ENCODE measurements at places on chromosomes 12 and 14.

DNA sequence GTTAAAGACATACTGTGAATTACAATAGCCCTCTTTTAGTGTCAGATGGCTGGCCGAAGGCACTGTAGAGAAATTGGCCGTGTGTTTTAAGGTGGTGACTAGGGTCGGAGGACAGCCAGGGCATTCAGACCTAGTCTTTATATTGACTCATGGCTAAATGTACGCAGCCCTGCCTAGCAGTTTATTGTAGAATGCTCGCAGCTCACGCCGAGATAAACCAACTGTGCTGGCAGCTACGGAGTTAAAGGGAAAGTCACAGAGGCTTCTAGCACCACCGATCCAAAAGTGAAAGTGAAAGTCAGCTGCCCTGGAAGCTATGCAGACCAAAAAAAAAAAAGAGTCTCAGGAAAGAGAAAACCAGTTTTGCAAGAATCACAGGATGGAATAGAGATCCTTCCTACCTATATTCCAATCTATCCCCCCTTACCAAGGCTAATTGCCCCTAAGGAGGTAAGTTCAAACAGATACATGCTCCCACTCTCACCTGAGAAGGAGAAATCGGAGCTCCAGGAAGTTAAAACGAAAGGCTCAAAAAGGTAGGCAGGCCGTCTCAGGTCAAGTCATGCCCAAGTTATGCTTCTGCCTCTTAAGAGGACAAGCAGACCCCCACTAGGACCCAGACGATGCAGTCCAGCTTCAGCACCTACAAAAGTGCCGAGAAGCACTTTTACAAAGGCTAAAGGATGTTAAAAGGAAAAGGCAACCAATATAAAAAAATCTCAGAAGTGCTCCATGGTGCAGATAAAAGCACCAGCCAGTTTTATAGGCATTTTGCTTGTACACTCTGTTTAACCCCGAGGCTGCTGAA, 24.8 kb downstream of the KLRK1 start:
- peak; percentile 52 for DNase-seq

DNA sequence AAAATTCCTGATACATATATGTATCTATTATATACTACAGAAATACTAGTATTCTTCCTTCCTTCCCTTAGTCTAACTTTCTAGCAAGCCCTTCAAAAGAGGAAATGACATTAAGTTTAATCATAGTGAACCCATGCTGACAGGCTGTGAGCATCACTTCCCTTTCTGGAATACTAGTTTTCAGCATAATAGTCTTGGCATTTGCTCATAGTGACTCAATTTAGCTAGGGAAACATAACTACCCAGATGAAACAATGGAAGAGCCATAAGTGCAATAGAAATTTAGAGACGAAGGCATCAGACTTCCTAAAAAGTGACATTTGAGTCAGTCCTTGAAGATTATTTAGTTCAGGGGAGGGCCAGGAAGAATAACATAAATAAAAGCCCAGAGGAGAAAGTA, 184.5 kb upstream of the CRY1 start:
- no peak for DNase-seq

- no peak for DNase-seq
Measured at GRCh38 chr14:89401761-89402160, 15.3 kb downstream of the FOXN3 start.

DNA sequence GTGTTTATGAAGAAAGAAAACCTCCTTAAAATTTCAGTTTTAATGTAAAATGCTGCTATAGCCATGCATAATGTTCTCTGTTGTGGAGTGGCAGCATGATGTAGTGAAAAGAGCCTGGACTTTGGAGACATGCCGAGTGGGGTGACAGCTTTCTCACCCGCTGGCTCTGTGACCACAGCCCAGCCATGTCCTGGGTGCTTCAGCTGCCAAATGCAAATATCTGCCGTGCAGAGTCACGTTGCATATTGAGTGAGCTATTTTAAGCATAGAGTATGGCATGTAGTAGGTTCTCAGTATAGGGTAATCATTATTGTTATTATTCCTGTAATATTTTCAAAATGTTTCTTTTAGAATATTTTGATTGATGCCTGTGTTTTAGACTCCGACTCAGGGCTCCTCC, 15.5 kb upstream of the TCTN2 start:
- no peak for DNase-seq

GRCh38 chr14:58746261-58746660, 108.5 kb downstream of the DACT1 start:
- no peak for DNase-seq

DNA sequence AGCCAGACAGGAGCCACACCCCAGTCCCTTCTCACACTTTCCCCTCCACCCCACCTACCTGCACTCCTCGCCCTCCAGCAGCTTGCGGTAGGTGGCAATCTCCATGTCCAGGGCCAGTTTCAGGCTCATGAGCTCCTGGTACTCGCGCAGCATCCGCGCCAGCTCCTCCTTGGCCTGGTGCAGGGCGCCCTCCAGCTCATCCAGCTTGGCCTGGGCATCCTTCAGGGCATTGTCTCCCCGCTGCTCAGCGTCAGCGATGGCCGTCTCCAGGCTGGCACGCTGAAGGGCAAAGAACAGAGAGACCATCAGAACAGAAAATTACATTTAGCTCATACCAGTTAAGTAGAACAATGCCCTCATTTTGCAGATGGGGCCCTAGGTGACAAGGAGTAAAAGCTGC, 5.5 kb downstream of the KRT74 start:
- DNase-seq, result no peak

GRCh38 chr12:78293059-78293686, 462.5 kb downstream of the NAV3 start:
- no peak for DNase-seq

GRCh38 chr14:105891631-105892452, 365.5 kb downstream of the TMEM121 start:
- no peak for DNase-seq

- no peak for DNase-seq
Measured at GRCh38 chr12:46224386-46224785, 44.5 kb downstream of the SLC38A1 start.

DNA sequence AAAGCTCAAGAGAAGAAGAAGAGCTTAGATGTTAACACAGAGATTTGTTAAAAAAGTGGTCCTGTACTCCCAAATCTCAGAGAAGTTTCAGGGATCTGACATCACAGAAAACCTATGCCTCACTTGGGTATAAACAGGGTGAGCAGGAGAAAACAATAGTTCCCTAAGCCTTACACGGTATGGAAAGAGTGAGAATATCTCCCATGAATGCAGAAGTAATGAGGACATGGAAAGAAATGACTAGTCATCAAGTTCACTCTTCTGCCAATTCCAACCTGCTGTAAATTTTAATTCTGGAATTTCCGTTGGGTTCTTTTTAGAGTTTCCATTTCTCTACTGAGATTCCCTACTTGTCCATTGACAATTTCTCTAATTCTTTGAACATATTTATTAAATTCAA, 6.2 kb upstream of the PTGER2 start:
- no peak for DNase-seq

- no peak for DNase-seq
Measured at GRCh38 chr12:28539691-28540323, 349.6 kb downstream of the CCDC91 start.

DNA sequence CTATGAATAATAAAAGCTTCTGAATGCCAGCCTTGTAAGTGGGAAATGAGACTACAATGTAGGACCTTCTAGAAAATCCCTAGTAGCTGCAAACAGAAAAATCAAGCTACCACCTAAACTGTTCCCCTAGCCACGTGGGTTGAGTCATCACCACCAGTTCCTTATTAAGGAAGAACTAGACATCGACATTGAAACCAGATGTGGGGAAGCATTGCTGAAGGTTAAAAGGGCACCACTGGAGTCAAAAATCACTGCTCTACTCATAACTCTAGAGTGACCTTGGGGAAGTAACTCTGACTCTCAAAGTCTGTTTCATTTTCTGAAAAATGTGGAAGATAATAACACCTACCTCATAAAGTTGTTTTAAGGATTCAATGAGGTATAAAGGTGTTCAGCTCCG, 9.4 kb upstream of the CNIH1 start:
- peak; percentile 15 for DNase-seq

DNA sequence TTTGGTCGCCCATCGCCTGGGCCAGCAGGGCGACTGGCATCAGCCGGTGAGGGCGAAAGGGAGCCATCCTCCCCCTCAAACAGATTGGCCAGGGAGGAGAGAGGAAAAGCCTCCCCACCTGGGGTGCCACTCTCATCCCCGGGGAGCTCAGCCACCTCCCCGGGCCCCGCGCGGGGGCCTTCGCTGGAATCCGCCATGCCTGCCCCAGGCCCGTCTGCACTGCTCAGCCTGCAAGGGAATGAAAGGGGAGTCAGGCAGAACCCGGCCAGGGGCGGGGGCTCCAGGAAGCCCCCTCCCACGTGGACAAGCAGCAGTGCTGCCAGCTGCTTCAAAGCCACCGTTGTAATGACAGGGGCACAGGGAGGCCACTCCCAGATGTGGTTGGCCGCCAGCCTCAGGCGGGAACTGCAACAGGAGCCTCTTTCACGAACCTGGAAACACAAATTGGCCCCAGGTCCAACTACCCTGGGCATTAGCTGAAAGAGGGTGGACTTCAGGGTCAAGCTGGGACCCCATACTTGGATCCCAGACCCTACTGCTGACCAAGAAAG, 18.5 kb downstream of the TRPV4 start:
- DNase-seq, result no peak

DNA sequence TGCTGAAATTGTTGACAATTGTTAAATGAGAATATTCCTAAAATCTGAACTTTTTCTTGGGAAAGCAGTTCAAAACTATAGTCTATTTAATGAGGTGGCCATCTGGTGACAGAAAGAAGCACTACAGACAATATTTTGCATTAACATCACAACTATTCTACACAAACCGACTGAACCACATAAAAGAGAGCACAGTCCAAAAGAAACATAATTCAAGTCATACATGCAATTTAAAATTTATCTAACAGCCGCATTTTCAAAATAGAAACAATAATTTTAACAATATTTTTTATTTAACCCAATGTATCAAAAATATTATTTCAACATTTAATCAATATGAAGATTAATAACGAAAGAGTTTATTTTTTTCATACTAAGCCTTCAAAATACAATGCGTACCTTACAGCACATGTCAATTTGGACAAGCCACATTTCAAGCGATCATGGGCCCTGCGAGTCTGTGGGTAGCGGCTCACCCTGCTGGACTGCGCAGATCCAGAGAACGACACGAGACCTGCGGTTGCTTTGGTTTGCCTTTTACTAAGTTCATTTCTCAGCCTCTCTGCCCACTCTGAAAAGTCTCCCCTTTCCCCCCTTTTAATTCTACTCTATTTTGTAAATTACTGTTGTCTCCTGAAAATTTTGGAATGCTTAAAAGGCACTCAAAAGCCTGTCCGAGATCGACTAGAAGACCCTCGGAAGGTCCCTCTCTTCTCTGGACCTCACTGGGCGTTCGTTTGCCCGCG, 947 bp upstream of the LRRC9 start:
- peak; percentile 7 for DNase-seq

GRCh38 chr14:31947076-31947475, 130.0 kb upstream of the ARHGAP5 start:
- no peak for DNase-seq

DNA sequence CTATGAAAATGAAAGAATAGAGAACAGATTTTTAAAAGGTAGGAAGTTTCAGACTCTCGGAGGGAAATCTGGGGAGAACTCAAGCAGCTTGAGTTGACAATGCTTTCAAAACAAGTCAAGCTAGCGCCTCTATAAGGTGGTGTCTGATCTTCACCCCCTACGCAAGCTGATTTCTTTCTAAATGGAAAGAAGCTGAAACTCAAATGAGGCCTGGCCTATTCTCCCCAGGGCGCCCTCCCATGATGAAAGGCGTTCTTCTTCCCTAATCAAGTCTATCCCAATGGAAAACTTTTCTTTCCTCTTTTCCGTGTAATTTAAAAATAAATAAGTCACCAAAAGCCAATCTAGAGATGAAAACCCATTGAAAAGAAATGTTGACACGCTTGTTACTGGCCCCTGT, 20.6 kb downstream of the PTHLH start:
- DNase-seq, result no peak

DNA sequence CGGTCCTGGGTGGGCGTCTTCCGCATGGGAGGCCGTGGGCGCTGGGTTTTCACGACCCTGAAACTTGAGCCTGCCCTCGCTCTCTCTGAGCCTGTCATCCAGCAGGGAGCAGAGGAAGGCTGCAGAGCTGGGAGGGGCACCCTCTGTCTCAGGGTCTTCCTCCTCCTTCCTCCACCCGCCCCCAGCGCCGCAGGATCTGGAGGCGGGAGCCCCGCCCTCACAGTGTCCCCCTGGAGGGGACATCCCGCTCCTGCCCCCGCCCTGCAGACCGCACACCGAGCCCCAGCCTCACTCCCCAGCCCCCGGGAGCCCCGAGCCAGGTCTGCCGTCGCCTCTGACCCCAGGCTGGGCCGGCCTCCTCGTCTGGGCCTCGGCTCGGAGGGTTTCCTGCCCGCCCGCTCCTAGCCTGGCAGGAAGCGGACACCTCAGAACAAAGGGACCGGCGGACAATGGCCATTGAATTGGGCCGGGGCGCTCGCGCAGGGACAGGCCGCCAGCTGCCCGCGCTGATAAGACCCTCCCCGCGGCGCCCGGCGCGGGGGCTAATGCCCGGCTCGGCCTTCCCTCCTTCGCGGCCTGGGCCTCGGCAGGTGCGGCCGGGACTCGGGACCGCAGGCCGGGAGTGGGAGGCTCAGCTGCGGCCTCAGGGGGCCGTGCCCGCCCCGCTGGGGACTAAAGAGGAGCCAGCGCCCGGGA, 15.3 kb upstream of the NUDT14 start:
- DNase-seq, result no peak

DNA sequence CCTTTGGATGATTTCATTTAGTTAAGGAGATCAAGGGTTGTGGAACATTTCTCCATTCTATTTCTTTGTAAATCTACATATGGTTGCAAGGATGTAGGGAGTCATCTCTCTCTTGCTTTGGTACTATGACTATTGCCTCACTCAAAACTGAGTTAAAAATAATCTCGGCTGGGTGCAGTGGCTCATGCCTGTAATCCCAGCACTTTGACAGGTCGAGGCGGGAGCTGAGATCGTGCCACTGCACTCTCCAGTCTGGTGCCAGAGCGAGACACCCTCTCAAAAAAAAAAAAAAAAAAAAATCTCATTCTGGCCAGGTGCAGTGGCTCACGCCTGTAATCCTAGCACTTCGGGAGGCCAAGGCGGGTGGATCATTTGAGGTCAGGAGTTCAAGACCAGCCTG, 24.8 kb upstream of the PPM1H start:
- no peak for DNase-seq

DNA sequence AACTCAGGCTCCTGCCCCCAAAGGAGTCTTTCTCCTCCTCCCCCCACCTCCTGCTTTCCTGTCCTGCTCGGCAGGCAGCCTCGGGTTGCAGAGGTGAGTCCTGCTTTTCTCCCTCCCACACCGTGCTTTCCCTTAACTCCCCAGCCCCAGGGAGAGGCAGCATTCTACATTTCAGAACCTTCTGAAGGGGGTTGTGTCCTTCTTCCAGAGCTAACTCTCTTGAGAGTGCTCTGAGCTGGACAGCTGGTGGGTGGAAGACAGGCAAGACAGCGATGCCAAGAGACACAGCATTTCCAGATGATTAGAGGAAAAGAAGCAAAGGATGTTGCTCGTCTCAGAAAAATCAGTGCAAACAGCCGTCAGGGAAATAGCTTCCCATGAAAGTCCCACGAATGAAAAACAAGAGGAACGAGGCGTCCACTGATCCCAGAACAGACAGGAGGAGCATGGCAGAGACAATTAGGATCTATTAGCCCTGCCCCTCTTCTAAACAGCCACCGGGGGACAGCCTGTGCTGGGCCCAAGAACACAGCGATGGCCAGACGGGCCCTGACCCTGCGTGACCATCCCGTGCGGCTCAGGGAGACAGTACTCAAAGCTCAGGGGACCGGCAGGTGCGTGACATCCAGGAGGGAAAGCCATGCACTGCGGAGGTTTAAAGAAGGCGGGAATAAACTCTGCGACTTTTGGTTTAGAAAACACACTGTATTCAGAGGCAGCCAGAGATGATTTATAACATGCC, 216.5 kb upstream of the RTL1 start:
- no peak for DNase-seq

- DNase-seq, result no peak
Measured at GRCh38 chr14:74595006-74595735, 16.9 kb downstream of the LTBP2 start.

Data from activated CD4-positive, alpha-beta T cell treated with anti-CD3 and anti-CD28 coated beads, Interleukin-2, amount 50 U/mL, for 48 hours (primary cell).